ENCODE measurements at places on chromosomes 4 and X.

GRCh38 chr4:139501117-139501516 is 47.2 kb downstream of the RAB33B start:
- DNase-seq, result no peak

DNA sequence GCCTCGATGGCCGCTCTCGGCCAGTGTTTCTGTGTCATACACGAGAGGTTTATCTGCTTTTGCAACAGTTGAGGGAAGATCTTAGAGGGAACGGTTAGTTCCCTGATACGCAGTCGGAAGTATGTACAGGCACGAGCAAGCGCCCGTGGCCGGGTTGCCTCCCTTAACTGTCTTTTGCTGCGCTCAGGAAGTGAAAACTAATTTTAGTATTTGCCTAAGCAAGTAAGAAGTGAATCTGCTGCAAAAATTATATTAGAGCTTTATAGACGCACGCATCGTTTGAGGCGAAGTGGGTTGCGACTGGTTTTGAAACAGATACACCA is 695 bp downstream of the MTM1 start:
- no peak for DNase-seq

GRCh38 chr4:186651624-186652023 is 72.0 kb downstream of the FAT1 start:
- DNase-seq, result no peak

DNA sequence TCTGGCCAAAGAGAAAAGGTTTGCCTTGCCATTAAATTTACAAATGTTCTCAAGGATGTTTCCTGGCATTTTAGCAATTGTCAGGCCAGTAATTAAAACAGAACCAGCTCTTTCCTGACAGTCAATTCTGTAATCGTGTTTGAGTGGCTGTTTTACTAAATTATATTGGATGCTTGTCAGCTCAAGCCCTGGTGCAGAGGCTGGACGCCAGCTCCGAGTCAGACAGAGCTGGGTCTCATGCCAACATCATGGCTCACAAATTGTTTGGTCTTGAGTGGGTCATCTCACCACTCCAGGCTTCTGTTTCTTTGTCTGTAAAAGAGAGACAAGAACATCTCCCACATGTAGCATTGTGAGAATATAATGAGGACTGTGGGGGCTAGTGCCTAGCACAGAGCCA is 190.3 kb upstream of the PSAPL1 start:
- DNase-seq, result no peak

DNA sequence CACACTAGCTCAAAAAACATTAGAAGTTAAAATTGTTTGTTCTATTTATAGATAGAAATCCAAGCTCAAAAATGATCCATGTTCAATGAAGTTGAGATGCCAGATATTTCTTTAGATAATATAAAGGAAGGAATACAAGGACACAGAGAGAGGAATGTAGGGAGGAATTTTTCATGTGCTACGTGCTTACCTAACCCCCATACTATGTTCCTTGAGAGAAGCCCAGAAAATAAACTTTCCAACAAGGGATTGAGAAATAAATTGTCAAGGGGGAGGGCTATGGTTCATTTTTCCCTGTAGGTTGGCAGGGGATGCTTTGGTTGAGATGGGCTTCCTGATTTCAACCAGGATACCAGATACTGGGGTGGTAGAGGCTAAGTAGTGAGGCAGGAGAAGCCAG is 15.6 kb upstream of the ADH5 start:
- DNase-seq, result no peak

GRCh38 chr4:68599150-68599549 is 23.0 kb upstream of the UGT2B17 start:
- DNase-seq, result no peak

DNA sequence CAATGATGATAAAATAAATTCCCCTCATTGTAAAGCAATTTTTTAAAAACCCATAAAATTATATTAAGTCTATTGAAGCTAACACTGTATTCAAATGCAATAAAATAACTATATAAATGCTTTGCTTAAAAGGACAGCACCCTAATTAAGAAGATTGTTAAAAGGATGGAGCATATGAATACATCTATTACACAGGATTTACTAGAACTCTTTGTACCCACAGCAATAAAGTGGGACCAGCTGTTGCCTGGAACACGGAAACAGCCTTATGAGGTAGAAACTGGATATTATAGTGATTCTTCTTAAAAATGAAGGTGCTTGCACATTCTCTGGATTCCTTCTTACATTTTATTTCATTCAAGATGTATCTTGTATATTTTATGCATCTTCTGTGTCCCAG is 298.7 kb upstream of the KLF3 start:
- no peak for DNase-seq

DNA sequence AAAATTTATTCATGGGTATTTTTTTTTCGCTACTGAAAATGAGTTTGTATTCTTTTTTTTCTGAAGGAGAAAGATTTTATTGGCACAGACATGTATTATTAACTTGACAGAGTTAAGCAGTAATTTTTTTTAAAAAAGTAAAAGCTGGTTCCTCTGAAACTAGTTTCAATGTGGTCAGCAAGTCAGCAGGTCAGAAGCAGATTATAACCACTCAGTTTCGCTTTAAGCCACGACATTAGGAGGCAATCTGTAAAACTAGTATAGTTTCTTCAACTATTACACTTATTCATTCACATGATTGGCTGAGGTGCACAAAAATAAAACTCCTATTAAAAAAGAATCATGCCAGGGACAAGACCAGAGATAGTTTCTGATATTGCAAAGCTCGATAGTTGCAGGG is 714.2 kb upstream of the PCDH7 start:
- no peak for DNase-seq

DNA sequence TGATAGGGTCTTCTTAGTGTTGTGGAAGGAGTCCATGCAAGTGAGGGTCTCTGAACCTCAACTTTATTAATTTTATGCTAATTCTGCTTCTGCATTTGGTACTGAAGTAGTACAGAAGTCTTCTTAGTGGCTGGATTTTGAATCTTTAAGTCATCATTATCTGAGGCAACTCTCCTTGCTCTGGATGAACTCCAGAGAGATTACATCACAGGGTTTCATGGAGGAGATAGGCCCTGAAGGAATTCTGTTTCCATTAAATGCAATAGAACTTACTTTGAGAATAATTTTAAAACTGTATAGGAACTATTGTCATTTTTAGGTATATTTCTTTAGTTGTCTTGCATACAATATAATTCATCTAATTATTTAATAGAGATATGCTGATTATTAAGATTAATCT is 451.2 kb downstream of the FAT4 start:
- no peak for DNase-seq

DNA sequence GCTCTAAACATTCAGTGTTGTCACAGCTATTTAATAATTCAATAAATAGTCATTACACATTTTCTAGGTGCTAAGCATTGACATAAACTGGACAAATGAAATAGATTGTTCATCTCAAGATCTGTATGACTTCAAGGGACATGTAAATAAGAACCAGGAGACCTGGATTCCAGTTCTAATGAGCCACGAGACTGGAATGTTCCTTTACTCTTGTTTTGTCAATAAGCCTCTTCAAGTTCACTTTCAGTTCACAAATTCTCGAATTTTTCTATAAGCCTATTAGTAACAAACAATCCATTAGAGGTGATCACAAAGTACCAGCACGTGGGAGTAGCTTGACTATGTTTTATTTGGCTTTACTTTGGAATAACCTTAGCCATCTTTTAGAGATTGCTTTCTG is 514.0 kb upstream of the SMIM31 start:
- no peak for DNase-seq

DNA sequence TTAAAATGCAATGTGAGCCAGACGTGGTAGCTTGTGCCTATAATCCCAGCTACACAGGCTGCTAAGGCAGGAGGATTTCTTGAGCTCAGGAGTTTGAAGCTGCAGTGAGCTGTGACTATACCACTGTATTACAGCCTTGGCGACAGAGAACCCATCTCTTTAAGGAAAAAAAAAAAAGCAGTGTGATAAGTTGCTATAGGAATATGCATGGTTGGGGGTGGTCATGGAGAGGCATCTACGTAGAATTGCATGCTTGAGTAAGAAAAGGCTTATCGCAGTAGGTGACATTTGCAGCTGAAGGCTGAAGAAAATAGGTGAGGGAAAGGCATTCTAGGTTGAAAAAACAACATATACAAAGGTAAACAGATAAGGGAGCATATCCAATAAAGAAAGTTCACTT is 4.1 kb downstream of the DIAPH2 start:
- DNase-seq, result no peak

GRCh38 chr4:138599965-138600364 is 357.8 kb upstream of the SLC7A11 start:
- no peak for DNase-seq

DNA sequence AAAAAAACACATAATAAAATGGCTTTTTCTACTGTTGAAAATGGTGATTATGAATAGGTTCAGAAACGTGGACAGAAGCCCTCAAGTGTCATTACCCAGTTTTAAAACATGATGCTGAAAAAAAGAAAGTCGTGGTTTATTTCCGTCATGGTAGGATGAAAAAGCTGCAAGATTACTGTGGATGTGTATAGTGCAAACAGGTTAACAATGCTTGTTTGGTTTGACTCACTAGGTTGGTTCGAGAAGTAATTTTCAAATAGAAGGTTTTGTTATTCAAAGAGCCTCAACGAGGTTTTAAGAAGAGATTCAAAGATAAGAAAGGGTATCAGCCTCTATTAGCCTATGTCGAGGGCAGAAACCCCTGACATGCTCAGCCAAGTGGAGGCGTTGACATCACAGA is 2.5 kb upstream of the RXFP1 start:
- DNase-seq, result no peak

Measured in HuH-7 (cell line).